Bronchial epithelial cell (primary cell): ENCODE measurements at places on chromosomes 1 and 21. TPM values are rescaled to one million over a fixed set of nuclear protein-coding genes. Genes with fewer than 3 reads are reported as not detected.

DNA sequence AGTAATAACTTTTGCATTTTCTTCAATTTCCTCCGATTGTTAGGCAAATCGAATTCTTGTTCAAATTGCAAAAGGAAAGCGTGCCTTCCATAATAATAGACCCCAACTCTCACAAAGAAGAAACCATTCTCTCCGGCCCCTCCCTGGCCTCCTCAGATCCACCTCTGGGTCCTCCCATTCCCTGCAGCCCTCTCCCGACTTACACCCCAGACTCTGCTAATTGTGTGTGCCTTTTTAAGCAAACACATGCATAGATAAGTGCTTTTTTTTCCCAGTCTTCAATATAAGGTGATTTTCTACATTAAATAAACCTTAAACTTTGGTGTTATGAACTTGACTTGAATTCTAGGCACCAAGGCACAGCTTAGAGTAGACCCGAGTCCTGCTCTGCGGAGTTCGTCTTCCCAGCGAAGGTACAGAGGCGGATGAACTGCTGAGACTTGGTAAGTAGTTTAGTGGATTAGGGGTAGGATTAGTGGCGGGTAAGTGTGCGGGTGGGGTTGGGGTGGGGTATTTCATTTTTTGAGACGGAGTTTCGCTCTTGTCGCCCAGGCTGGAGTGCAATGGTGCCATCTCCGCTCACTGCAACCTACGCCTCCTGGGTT, 1.5 kb downstream of the L1TD1 start:
- DNase-seq: no peak

- DNase-seq: peak; percentile 8
Observed at GRCh38 chr21:42437786-42438185, 34.1 kb downstream of the UBASH3A start.

- no peak for DNase-seq
Observed at GRCh38 chr1:237961754-237962153, 71.0 kb upstream of the ZP4 start.

DNA sequence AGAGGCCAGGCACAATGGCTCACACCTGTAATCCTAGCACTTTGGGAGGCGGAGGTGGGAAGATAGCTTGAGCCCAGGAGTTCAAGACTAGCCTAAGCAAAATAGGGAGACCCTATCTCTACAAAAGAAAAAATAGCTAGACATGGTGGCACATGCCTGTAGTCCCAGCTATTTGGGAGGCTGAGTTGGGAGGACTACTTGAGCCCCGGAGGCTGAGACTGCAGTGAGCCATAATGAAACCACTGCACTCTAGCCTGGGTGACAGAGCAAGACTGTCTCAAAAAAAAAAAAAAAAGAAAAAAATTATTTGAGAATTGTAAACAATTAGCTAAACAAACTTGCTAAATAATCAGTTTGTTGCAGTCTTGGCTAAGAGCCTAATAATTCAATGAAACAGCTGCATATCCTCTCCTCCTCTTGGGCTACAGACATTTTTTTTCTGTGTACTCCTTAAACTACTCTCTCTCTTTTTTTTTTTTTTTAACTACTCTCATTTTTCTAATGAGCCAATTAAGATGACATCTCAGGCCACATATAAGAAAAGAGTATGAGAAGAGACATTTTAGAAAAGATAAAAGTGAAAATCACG, 10.5 kb upstream of the DNAJB4 start:
- no peak for DNase-seq

DNA sequence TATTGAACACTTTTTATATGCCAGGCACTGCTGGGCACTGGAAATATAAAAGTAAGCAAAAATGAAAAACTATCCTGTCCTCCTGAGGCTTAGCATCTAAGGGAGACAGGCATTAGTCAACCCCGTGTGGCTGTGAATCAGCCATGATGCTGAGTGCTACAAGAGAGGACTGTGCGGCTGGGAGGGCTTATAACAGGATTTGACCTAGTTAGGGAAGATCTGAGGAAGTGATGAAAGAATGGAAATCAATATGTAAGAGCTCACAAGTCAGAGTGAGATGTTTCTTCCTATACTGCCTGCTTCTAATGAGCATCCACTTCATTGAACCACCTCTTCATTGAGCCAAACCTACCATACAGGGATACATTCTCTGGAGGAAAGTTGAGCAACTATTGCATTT, 15.1 kb downstream of the TRIM45 start:
- DNase-seq: no peak

DNA sequence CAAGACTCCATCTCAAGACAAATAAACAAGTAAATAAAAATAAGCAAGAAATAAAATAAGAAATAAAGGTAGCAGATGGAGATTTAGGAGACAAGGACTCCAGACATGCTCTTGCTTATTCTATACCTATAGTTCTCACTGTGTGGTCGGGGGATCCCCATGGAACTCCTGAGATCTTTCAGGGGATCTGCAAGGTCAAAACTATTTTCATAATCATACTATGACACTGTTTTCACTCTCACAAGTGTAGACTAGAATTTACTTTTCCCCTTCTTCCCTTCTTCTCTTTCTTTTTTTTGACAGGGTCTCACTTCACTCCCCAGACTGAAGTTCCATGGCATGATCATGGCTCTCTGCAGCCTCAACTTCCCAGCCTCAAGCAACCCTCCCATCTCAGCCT, 29.8 kb upstream of the NLRP3 start:
- no peak for DNase-seq

PTGER3 gene
- under 0.01 TPM in 2 replicates for total RNA-seq

NEXN gene
- 0.26 and 0.51 TPM in 2 replicates for total RNA-seq

GBP7 gene
- total RNA-seq: not detected in 2 replicates

ST6GALNAC5 gene
- 0.26 and 2.3 TPM in 2 replicates for total RNA-seq

IL20 gene
- total RNA-seq: 0.53 TPM in 1 of 2 replicates, not detected in the other

CHODL gene
- under 0.01 TPM in 1 of 2 replicates, not detected in the other for total RNA-seq
